ENCODE measurements at places on chromosomes 6 and 20.
A peak's percentile ranks its signal among the peaks of the same experiment; 100 is the strongest.

DNA sequence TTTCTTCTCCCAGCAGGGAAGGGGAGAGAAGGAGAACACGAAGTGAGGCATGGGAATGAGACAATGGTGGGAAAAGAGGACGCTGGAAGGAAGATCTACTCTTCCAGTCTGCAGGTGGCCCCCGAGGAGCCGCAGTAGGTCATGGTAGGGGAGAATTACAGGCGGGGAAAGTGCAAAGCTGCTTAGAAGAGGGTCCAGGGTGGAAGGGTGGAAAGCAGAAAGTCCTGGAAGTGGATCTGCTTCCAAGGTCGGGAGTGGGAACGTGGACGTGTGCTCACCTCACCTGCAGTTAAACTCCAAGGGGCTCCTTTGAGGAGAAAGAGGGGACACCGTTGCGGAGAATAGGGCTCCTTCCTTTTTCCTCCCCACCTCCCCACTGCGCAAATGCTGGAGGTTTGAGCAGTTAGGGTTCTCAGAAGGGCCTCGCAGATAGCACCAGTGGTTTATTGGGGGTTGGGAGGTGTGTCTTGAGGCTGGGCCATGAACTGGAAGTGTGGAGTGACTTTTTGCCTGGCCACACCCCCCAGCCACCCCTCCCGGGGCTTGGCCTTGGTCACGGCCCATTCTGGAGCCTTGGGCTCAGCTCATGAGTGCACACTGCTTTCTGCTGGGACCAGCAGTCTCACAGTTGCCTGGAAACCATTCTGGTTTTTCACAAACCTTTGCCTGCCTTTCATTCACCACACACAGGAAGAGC lies 100.4 kb upstream of the MLN start:
- DNase-seq = peak; percentile 15

DNA sequence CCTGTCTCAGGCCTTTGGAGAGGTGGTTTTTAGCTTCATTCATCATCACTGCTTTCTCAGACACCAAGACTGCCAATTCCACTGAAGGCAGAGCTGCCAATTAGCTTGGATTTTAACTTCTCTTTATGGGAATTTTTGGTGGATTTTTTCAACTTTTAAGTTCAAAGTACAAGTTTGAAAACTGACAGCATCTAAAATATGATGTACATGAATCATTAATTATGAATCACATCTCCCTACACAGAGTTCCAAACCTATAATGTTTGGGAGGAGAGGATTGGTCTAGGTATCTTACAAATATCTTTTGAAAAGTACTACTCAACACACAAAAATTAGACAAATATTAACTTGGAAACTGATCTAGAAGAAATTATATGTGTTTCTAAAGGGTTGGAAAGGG lies 25.5 kb downstream of the CNKSR3 start:
- DNase-seq = no peak

DNA sequence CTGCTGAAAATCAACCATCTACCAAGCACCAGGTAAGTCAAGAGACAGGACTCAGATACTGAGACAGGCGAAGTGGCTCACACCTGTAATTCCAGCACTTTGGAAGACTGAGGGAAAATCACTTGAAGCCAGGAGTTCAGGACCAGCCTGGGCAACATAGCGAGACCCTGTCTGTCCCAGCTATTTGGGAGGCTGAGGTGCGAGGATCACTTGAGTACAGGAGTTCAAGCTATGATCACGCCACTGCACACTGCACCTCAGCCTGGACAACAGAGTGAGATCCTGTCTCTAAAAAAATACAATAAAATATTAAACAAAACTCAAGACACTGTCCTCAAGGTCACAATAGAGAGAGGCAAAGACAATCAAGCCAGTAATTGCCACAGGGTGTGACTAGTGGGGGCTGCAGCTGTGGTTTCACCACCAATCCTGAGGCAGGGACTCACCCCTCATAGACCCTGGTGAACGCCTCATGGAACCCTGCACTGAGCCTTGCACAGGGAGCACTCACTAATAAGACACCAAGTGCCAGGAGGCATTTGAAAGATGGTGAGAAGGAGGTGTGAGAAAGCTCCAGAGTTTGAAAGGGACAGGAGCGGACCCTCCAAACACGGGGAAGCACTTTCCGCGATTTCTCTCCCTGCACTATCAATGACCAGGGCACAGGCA lies 1.7 kb downstream of the SNHG17 start:
- no peak for DNase-seq

DNA sequence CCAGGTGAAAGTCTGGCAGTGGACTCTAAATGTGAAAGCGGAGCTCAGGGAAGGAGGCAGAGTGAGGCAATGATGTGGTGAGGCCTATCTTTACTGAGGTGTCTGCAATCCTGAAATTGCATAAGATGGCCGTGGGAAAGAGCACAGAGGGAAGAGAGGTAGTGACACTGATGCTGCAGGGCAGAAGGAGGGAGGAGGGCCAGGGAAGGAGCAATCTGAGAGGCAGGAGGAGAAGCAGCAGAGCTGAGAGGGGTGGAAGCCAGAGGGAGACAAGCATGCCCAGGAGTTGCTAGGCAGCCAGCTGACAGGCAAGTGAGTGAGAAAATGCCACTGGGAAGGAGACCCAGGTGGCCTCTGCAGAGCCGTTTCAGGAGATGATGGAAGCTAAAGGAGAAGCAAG lies 97.4 kb upstream of the CNR1 start:
- DNase-seq = no peak

DNA sequence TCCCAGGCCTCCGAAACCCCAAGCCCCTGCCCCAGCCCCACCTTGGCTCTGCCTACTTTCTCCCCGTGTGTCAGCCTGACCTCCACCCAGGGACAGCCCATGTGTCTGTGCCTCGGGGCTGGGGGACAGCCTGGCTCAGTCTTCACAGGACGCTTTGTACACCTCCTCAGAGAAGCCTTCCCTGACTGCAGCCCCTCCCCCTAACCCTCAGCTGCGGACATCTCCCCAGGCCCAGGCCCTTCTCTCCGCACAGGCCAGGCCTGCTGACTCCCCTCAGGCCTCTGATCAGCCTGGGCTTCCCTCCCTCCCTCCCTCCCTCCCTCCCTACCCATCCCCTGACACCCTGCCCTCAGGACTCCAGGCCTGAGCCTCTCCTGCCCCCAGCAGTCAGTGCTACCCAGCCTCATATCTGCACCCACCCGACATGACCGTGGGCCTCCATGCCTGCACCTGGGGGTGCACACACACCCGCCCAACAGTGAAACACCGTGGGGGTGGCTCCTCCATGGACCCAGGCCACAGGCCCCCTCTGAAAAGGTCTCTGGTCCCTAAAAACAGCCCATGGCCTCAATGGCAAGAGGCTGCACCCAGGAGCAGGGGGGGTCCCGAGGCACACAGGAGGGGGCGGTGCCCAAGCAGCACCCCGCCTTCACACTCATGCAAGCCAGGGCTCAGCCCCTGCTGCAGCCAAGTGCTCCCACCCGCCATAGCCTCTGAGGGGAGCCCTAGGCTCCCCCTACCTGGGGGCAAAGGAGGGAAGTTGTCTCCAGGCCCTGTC lies 12.9 kb downstream of the LAMA5 start:
- no peak for DNase-seq

DNA sequence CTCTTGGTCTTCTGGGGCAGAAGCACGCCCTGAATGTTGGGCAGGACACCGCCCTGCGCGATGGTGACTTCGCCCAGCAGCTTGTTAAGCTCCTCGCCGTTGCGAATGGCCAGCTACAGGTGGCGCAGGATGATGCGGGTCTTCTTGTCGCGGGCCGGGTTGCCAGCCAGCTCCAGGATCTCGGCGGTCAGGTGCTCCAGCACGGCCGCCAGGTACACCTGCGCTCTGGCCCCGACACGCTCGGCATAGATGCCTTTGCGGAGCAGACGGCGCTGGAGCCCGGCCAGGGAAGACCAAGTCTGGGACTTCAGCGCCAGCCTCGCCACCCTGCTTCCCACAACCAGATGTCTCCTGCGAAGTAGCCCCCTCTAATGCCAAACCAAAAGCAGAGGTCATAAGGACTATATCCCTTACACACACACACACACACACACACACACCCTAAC lies 8.0 kb upstream of the SLC17A3 start:
- DNase-seq = peak; percentile 13

Data from stimulated activated CD4-positive, alpha-beta T cell treated with anti-CD3 and anti-CD28 coated beads, Interleukin-15, amount 100 ng/mL, for 48 hours (primary cell).